Activated CD4-positive, alpha-beta T cell treated with anti-CD3 and anti-CD28 coated beads for 1 hour (primary cell): ENCODE measurements at places on chromosomes 4 and X.

DNA sequence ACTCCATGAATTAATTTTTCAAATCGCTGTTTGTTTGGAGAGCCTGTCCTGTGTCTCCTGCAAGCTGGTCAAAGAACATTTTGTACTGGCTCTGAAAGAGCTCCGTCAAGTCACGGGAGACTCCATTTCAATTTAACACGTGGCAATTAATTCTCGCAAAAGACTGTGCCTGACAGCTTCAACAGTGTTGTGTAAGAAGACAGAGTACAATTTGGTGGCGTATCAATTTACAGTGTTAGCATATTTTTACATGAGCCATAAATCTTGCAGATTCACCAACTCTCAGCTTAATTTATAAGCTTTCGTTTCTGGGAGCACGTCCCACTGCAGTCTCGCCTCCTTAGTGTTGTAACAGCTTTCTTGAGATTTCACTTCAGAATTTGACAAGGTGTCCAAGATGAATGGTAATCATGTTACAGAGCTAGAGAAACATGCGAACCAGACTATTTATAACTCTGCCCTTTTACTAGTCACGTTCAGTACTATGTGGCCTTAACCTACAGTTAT is 70.8 kb downstream of the RWDD4 start:
- no peak for DNase-seq

DNA sequence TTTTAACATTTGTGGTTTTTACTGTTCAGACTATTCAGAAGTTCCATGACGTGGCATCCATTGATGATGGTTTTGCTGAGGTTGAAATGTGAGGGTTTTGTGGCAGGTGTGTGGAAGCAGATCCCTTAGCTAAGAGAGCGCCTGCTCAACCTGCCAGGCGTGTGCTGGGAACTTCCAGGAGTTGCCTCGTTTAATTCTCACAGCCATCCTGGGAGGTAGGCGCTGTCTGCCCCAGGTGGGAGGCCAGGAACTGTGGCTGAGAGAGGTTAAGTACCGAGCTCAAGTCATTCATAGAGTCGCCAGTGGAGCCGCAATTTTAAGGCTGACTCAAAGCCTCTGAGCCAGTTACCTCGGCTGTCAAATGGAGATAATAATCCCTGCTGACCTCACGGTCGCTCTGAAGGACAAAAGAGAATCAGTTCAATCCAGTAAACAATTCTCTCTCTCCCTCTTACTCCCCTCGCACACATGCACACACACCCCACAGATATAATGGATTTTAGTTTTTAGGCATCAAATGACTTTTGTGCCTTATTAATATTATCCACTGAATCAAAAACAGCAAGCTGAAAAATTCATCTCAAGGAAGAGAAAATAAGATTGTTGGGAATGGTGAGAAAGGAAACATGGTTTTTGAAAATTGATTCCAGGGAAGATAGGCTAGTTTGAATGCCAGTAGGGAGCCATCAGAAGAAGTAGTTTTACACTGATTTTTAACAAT is 171.3 kb downstream of the PTTG2 start:
- DNase-seq = peak; percentile 51

- no peak for DNase-seq
These were observed 224.4 kb downstream of the LDB2 start for GRCh38 chr4:16674082-16674481.

DNA sequence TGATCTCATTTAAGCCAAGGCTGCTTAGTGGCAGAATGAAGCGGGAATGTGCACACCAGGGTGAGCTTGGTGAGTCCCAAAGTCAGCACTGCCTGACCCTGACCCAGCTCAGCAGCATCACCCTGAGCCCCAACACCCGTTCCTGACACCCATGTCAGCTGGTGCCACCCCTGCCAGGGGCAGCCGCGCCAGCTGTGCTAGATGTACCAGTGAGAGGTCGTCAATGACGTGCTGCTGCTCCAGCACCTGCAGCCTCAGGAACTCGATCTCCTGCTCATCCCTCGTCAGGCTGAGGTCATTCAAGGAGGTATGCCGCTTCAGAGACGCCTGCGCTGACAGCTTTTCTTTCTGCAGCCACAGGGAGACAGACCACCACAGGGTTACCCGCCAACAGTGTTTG is 61.7 kb upstream of the C4orf50 start:
- no peak for DNase-seq

GRCh38 chrX:154805696-154806091 is 409 bp upstream of the MPP1 start:
- DNase-seq = no peak

DNA sequence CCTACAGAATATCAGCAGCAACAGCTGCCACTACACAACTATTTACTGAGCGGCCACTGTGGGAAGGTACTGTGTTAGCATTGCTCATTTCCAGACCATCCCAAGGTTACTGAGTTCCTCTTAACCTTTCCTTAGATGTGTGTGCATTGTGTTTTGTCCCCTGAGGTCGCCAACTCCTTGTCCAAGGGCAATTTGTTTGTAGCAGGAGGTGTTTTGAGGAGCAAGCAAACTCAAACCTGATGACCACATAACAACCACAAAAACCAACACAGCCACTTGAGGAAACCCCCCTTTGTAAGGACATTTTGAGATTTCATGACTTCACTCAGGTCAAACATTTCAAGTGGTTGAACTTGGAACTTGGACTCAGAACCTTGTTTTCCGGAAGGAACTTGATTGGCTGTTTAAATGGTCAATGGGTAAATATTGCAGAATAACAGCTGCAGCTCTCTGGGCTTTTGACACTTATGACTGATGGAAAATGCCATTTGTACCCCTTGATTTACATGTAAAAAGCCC is 122.3 kb downstream of the MID1IP1 start:
- no peak for DNase-seq

- no peak for DNase-seq
These were observed 179.7 kb upstream of the PRPS2 start for GRCh38 chrX:12611471-12611870.

GRCh38 chrX:57821703-57822387 is 88.4 kb downstream of the ZXDA start:
- DNase-seq = no peak

DNA sequence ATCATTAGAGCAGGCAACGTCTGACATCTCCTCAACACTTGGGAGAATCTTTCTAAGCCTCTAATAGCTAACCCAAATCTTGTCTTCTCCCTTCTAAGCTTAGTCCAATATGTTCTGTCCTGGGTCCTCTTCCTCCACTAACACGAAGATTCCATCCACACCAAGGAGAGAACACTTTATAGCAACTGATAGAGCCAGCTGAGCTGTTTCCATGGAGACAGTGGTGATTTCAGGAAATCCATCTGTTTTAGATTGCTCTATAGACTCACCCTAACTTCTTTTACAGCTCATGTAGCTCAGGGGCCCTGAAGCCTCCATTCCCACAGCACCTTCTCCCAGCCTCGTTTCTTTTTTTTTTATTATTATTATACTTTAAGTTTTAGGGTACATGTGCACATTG is 37.4 kb downstream of the SCD5 start:
- no peak for DNase-seq

GRCh38 chr4:139024686-139025085 is 9.1 kb downstream of the NOCT start:
- no peak for DNase-seq

GRCh38 chr4:2935762-2936743 is 27.2 kb downstream of the NOP14 start:
- DNase-seq = no peak

GRCh38 chrX:130578906-130579305 is 177.1 kb downstream of the RBMX2 start:
- DNase-seq = no peak

GRCh38 chrX:67636532-67636931 is 92.7 kb downstream of the AR start:
- no peak for DNase-seq

GRCh38 chr4:21948347-21949072 is at the start of gene KCNIP4:
Gene KCNIP4 (minus strand): TSS chr4:21948772.
- DNase-seq = no peak
